Stimulated activated CD4-positive, alpha-beta T cell treated with anti-CD3 and anti-CD28 coated beads, Interleukin-12 subunit alpha, Interleukin-12 subunit beta, amount 100 ng/mL, for 4 hours (primary cell): ENCODE measurements at places on chromosomes 13 and 19.

DNA sequence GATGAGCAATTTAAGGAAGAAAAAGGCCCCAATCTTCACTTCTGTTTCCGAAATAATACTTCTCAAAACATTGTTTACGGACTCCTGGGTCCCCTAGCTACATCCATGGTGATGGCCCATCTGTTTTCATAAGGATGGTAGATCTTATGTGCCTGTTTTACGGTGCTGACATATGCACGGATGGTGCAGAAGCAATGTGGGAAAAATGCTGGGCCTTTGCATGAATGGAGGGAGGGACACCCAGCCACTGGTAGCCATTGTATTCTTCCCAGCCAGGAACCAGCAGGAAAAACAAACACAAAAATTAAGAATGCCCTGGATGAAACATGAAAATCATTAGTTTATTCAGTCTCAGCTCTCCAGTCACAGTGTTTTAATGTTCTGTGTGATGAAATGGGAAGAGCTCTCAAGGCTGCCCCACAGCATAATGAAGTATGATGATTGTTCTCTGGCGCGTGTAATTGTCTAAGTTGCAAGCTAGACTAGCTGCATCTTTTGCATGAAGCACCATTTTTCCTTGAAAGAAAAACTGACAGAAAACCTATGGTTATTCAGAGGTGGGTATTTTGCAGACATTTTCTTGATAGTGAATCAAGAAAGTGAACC lies 1201.1 kb upstream of the SLC10A2 start:
- DNase-seq: no peak

- no peak for DNase-seq
Observed at GRCh38 chr19:46328079-46328478, 18.8 kb upstream of the PPP5C start.

DNA sequence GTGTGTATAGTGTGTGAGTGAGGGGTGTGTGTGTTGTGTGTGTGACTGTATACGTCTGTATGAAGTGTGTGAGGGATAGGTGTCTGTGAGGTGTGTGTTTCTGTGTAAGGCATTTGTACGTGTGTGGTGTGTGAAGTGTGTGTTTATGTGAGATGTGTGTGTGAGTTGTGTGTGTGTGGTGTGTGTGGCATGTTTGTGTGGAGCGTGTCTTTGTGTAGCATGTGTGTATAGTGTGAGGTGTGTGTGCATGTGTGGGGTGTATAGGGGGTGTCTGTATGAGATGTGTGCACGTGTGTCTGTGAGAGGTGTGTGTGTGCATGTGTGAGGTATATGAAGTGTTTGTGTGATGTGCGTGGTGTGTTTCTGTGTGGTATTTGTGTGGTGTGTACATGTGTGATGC lies 13.2 kb upstream of the TNFRSF19 start:
- DNase-seq: no peak

GRCh38 chr19:54947381-54947780 lies at the start of gene NLRP7:
Gene NLRP7, minus strand, starts transcription at chr19:54947530.
- no peak for DNase-seq

- peak; percentile 56 for DNase-seq
Observed at GRCh38 chr19:10104665-10105508, 1.3 kb upstream of the PPAN start.

DNA sequence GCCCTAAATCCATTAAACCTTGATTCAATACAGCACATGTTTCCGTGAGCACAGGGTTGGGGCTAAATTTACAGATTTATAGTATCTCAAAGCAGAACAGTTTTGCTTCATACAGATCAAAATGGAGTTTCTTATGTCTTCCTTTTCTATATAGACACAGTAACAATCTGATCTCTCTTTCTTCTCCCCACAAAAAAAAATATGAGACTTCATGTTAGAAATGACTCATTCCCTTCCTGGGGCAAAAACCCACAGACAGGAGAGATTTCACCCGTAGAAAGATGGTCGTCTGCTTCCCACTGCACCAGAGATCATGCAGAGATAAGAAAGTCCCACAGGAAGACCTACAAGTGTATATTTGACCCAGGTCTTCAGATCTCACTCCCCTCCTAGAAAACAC lies 7.7 kb upstream of the ZNF611 start:
- no peak for DNase-seq

- DNase-seq: no peak
Observed at GRCh38 chr13:113862931-113863523, 849 bp downstream of the GAS6 start.

DNA sequence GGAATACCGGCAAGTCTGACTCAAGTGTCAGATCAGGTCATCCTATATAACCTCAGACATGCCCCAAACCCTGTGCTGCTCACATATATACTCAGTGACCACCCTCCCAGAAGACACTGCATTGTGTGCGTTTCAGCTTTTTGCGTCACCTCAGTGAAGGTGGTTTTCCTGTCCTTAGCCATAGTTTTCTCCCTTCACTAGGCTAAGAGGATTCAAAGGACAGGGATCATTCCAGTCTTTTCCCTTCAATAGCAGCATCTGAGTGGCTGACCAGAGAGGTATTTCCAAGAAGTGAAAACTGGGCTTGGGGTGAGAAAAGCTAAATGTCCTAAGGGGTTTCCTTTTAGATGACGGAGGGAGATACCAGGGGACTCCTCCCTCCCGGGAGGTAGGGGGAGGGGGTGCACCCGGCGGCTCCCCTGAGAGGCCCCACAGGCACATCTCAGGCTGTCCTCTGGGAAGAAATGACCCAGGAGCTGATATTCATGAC lies 12.7 kb upstream of the OR10H1 start:
- DNase-seq: no peak

- DNase-seq: no peak
Observed at GRCh38 chr19:2777952-2778683, 5.0 kb downstream of the SGTA start.

DNA sequence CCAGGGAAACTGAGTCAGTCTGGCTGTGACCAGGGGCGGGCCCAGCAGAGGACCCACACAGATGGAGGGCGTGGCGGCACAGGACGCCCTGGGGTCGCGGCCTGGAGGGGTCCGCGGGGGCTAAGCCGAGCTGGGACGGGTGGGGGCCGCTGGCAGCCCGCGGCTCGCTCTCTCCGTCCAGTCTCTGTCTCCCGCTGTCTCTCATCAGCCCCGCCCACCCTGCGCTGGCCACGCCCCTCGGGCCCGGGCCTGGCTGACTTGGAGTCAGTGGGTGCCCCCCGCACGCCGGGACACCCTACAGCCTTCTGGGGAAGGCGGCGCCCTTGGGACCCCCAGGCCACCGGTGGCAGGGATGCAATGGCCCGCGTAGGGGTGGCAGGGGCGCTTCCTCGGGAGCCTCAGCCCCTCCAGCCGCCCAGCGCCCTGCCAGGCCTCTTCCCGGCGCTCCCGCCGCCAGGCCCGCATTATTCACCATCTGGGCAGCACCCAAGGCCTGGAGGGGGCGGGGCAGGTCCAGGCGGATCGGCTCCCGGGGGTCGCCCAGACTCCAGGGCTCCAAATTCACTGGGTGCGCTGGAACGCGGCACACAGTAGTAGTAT lies at the start of gene TBXA2R:
Gene TBXA2R, minus strand, starts transcription at position 186 of the 600 bp plus-strand sequence. CDS start 6,241 bp downstream, outside the sequence.
- peak; percentile 65 for DNase-seq

DNA sequence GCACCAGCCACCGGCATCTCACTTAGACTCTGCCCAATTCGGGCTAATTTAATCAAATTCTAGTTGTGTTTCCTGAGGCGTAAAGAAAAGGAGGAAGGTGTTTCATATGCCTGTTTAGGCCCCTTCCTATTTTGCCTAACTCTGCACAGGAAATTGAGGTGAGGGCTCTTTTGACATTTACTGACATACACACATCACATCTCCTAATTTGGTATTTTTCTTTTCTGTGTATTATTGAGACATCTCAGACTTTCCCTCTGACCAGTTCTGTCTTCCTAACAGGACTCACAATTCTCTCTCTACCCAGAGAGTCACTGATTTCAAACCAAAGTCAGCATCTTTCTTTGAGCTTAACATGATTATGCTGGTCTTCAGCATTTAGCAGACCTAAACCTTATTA lies 7.9 kb downstream of the CEACAM3 start:
- no peak for DNase-seq
